Activated CD4-positive, alpha-beta T cell treated with anti-CD3 and anti-CD28 coated beads, Interleukin-2, Interleukin-4, amounts not matched to agents 100 ng/mL and 50 ng/mL, durations not matched to agents 16 hours and 8 hours (primary cell): ENCODE measurements at places on chromosomes 3 and 15.

DNA sequence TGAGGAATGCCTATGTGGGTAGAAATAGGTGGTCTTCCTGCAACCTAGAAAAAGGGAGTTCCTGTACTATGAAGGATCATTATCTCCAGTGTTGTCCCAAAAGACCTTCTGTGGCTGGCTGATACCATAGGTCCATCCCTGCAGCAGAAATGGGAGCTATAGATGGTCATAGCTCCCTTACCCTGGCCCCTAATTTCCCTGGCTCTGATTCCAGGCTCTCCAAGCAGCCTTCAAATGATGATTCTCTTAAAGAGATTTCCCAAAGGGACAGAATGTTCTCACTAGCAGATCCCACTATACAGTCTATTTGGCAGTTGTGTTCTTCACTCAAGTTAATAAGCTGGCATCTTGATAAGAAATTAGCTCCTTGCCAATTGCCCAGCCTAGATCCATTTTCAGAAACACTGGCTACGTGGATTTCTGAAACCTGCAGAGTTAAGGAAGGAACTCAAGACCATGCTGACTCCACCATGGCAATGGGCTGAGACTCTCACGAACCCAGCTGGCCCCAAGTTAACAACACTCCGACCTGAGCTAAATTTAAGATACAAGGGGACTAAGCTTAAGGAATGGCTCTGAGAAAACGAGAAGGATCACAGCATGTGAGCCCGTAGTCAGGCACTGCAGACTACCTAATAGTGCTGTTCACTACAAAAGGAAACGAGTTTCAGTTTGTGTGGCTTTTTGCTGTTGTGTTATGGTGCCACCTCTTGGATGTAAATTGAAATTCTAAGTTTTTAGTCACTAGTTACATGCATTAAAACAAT is 11.4 kb downstream of the C15orf40 start:
- DNase-seq, result peak; percentile 60

DNA sequence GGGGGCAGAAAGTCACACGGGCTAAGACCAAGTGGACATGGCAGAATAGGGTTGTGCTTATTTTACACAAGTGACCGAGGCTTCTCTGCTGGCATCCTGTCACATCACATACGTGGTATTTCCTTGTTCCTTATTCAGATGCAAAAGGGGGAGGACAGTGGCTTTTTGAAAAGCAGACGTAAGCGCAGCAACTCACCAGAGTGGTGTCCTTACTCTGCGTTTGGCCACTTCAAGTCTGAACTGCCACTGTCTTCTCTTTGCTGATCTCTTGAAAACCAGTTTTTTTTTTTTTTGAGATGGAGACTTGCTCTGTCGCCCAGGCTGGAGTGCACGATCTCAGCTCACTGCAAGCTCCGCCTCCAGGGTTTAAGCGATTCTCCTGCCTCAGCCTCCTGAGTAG is 113.2 kb downstream of the SOX2 start:
- no peak for DNase-seq

GRCh38 chr3:85355572-85355971 is 396.8 kb downstream of the CADM2 start:
- no peak for DNase-seq

GRCh38 chr3:32577581-32578556 is 7.2 kb upstream of the DYNC1LI1 start:
- peak; percentile 24 for DNase-seq

DNA sequence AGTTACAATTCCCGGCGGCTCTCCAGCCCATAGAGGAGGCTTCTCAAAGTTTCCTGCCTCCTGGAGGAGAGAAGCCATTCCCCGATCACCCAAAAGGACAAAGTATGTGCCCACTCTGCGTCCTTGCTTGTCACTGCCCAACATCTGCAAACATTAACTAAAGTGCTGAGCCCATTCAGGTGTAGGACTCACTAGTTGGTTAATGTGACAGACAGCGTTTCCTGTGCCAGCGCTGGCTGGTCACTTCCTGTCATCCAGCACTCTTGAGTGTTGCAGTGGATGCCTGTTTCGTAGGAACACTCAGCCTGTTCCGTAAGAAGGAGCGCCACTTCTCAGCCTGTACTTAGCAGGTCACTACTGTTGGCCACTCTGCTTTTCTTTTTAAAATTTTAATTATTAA is 100.3 kb downstream of the APBA2 start:
- DNase-seq, result no peak

GRCh38 chr3:25471081-25471768 is 43.2 kb downstream of the RARB start:
- no peak for DNase-seq

GRCh38 chr3:9064850-9065249 is 101.6 kb upstream of the RAD18 start:
- DNase-seq, result no peak

- DNase-seq, result no peak
Measured at GRCh38 chr3:13623101-13623654, 74.3 kb downstream of the FBLN2 start.

GRCh38 chr3:9194509-9195184 is 54.8 kb downstream of the SRGAP3 start:
- DNase-seq, result no peak

DNA sequence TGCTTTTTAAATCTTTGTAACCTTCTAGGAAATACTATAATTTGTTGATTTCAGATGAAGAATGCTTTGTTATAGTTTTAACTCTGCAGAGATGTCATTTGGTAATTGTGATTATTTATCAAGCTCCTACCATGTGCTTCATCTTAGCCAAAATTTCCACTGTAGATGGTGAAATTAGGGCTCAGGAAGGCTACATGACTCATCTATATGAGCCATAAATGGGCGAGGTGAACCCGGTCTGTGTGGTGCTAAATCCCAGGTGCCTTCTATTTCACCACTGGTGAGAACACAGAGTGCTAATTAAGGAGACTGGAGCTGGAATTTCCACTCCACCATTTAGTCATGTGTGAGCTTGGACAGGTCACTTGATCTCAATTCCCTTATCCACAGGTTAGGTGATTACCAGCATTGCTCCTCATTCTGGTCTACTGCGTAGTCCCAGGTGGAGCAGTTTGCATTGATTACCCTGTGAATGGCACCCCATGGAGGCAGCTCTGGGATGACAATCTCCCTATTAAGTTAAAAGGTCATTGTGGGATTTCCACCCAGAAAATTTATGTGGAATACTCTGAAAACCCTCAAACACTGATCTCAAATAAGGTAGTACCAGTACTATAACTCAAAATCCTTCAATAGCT is 2.8 kb upstream of the CCR3 start:
- no peak for DNase-seq

- no peak for DNase-seq
Measured at GRCh38 chr3:161149529-161149928, 44.4 kb upstream of the B3GALNT1 start.

GRCh38 chr3:123633530-123633929 is 48.7 kb upstream of the HACD2 start:
- DNase-seq, result no peak

GRCh38 chr15:73684581-73685455 is 635 bp downstream of the CD276 start:
- DNase-seq, result no peak

- peak; percentile 36 for DNase-seq
Measured at GRCh38 chr3:62622553-62623174, 249.3 kb upstream of the FEZF2 start.

GRCh38 chr3:14726441-14726780 is 51.5 kb downstream of the C3orf20 start:
- DNase-seq, result no peak

DNA sequence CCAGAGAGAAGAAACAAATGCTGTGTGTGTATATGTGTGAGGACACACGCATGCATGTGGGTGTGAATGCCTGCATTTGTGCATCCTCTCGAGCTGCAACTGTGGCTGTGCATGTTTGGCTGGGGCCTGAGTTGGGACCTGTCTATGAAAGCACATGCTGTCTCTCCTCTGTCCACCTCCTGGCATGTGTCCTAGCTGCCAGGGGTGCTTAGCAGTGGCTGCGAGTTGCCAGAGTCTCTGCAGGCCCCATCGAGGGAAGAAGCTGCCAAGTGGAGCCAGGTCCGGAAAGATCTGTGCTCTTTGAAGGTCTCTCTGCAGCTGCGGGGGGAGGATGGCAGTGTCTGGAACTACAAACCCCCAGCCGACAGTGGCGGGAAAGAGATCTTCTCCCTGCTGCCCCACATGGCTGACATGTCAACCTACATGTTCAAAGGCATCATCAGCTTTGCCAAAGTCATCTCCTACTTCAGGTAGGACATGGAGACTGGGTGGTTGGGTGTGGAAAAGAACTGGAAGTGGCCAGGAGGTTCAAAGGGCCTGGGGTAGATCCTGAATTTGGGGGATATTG is 30.7 kb downstream of the NR1I2 start:
- no peak for DNase-seq

GRCh38 chr3:171061749-171062148 is 35.2 kb upstream of the SLC2A2 start:
- DNase-seq, result no peak

DNA sequence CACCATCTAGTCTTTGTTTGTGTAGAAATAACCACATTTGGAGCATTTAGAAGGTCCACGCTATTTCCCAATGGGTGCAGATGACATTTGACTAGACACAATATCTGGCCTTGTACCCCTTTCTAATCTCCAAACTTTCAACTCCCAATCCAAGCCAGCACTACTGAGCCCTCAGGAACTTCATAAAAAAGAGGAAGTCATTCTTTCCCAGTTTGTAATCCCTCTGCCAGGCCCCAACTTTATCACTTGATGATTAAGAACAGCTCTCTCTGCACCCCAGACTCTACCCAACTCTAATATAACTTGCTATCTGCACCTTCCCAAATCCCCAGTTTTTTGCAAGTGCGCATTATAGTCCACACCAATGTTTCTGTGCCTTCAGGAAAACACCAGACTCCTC is 170.2 kb downstream of the KCNMB2 start:
- DNase-seq, result no peak

DNA sequence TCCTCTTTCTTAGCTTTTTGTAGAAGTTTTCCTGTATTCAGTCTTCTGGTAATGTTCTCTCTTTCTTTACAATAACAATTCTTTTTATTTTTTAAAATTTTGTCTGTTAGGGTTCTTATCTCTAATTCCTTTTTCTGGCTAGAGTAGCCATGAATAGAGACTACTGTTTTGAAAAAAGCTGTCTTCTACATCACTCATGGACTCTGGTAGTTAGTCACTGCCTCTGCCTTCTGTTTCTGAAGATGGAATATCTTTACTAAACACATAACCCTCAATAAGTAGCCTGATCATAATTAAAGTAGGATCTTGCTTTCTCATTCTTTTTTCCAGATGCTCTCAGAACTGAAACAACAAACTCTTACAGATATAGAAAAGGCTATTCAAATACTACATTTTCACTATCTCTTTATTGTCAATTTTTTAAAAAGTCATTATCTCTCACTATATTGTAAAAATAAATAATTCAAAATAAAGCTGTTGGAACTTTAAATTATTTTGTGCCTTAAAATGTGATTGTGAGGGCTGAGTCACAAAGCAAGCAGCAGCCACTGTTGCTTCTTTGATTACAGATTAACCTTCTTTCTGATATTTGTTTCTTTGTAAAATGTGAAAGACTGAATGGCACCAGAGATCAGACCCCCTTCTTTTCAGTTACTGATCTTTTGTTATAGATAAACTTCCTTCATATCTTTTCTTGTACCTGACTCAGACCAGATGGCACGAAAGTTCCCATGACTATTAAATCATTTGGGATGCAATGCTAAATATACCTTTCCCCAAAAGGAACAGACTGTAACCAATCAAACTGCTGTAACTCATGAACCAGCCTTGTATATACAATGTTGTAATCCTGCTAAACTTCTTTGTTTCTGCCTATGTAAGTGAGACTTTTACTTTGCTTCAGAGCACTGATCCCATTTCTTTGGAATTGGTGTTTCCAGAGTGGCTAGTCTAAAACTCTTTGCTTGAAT is 1159.5 kb downstream of the IGSF11 start:
- no peak for DNase-seq

- no peak for DNase-seq
Measured at GRCh38 chr3:133607816-133608215, 34.3 kb downstream of the CDV3 start.

DNA sequence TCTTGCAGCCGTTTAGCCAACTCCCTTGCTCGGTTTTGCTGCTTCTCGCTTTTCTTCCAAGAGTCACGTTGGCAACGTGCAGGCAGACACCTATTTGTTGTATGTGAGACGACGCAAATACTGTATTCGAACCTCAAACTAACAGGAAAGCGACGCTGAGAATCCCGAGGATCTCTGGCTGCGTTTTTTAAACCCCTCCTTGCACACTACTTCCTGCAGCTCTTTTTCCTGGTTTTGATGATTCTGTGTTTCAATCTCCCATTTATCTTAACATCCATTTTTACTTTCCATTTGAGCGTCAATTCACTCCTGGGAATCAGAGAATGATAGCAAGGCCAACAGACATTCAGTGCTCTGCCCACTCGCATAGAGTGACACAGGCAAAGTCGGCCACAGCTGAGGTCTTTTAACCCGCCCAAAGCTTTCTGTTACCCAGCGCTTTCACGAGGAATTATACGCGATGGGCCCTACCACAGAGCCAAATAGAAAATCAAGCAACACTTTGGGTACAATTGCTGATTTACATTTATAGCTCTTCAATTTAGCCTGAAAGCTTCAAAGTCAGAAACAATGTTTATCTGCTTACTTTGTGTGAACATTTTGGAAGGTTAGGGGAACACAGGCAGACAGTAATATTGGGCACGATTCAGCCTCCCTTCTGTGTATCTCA is 1.6 kb upstream of the ANXA2 start:
- no peak for DNase-seq

DNA sequence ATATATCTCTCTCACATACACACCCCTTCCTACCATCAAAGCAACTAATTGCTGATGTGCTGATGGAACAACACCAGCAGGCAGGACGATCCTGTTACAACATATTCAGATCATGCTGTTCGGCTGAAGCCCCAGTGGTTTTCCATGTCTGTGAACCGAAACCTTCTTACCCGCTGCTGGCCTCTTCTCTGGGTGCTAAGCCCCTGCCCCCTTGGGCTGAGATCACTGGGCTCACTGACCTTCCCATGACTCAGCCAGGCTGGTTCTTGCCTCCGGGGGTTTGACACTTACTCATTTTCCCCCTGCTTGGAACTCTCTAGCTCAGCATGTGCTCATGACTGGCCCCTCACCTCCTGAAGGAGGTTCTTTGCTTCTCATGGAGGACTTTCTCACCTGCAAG is 122.0 kb upstream of the RGMA start:
- DNase-seq, result peak; percentile 1
